ENCODE measurements at places on chromosomes 2 and 18.

- DNase-seq: no peak
Observed at GRCh38 chr18:79975985-79976680, 11.7 kb downstream of the HSBP1L1 start.

- DNase-seq: no peak
Observed at GRCh38 chr2:240501531-240501991, 56.2 kb downstream of the ANKMY1 start.

DNA sequence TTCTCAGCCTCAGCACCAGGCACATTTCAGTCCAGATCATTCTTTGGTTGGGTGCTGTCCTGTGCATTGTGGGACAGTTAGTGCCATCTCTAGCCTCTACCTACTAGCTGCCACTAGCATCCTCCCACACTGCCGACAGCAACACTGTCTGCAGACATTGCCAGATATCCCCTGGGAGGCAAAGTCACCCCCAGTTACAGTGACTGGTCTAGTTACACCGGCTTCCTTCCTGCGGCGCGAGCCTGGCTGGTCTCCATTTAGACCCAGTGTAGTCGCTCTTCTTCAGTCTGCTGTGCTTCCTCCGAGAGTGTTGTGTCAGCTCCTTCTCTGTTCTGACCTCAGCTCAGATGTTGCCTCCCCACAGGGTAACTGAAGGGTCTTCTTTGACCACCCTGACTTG, 283.1 kb downstream of the PHLPP1 start:
- DNase-seq: no peak

- DNase-seq: no peak
Observed at GRCh38 chr18:32711862-32712261, 61.0 kb downstream of the KLHL14 start.

- DNase-seq: peak; percentile 38
Observed at GRCh38 chr18:53375621-53376020, 848.8 kb downstream of the MBD2 start.

DNA sequence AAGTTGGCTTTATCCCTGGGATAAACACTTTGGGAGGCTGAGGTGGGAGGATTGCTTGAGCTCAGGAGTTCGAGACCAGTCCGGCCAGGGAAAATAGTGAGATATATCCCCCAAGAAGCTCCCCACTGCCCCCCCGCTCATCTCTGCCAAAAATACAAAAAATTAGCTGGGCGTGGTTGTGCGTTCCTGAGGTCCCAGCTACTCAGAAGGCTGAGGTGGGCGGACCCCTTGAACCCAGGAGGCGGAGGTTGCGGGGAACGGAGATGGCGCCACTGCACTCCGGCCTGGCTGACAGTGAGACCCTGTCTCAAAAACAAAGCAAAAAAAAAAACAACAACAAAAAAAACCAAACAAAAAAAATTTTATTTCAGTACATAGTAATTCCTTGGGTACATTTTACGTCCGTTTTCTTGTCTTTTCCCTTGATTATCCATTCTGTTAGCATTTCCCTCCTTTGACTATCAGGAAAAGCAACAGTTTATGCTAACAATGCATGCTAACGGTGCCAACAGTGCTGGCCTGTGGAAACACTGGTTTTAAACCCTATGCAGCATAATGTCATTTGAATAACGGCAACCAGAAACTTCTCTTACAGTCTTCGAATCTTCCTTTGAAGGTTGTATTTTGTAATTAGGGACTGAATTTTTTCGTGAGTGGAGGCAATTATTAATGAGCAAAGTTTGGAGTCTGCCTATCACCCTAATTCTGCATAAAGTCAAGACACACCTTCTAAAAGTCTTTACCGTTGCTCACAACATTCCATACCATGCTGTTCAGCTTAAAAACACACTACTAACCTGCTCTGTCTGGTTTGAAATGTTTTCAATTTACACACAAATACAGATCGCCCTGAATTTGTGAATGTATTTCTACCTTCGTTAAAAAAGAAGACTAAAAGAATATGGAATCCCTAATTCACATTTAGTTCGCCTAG, 721 bp upstream of the MIB1 start:
- peak; percentile 25 for DNase-seq

DNA sequence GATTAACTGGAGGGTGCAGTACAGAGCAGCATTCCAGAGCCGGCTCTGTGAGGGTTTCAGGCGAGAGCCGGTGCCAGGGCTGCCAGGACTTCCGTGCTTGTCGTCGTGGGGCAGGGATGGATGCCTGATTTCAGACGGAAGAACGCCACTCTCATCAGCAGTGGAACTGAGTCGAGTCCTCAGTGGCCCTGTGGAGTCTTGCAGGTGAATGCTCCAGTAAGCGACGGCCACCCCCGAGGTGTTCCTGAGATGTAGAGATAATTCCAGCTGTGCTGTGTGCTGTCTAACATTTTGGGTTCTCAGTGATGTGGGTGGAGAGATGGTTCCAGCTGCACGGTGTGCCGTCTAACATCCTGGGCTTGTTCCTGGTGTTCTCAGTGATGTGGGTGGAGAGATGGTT, 103.1 kb upstream of the ALKAL2 start:
- no peak for DNase-seq

- no peak for DNase-seq
Observed at GRCh38 chr2:218709908-218710307, 727 bp upstream of the TTLL4 start.

DNA sequence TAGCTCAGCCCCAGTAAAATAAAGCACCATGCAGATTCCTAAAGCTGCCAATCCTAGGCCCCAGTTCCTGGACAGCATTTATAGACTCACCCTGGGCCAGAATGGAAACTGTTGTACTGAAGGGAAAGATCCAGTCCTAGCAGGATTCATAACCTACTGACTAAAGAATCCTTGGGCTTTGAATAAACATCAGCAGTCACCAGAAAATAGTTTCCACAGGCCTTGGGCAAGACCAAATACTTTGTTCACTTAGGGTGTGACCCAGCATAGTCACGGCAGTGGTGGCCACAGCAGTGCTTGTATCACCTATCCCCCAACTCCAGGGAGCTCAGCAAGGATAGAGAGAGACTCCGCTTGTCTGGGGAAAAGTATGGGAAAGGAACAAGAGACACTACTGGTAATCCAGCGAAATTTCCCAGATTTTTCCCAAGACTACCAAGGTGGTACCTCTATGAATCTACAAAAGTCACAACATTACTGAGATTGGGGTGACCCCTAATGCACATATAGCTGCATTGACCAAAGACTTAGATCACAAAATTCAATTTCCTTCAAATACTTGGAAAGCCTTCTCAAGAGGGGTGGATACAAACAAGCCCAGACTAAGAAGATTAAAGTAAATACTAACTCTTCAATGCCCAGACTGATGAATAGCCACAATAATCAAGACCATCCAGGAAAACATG, 748.1 kb upstream of the LRATD1 start:
- no peak for DNase-seq

GRCh38 chr2:132615329-132616085, 54.5 kb downstream of the LYPD1 start:
- DNase-seq: no peak

- no peak for DNase-seq
Observed at GRCh38 chr2:150919901-150920300, 341.8 kb downstream of the RBM43 start.

DNA sequence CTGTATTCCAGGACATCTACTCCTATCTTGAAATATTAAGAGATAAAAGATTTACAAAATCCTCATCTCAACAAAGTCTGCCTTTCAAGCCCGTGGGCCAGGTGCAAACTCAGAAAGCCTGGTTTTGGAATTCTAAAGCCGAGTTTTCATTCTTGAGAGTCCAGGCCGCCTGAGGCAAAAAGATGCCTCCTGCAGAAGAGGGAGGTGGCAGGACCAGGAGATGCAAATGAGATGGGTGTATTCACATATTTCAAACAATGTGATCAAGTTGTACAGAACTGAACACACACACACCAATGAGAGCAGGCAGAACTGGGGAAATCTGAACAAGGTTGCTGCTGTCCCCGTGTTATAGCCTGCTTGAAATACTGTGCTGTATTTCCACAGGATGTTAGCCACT, 7.7 kb upstream of the HS6ST1 start:
- no peak for DNase-seq

- no peak for DNase-seq
Observed at GRCh38 chr2:226424971-226425370, 374.6 kb downstream of the IRS1 start.

- DNase-seq: no peak
Observed at GRCh38 chr2:111990856-111991255, 64.2 kb upstream of the TMEM87B start.

- DNase-seq: no peak
Observed at GRCh38 chr2:38145236-38145635, 69.3 kb upstream of the CYP1B1 start.

DNA sequence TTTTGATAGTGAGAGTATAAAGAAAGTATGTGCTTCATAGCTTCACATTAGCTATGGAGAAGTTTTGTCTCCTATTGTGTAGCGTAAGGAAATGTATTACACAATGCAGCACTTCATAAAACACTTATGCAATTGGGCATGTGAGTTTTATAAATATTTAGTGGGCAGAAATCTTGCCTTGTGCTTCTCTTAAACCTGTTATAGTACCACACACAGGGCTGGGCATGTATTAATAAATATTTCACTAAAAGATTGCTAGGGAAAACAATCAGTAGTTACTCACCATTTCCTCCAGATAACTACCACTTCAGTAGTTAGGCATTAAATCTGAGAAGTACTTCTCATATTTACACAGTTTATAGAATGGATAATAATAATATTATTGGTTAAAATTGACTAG, 1080.8 kb upstream of the PIK3C3 start:
- no peak for DNase-seq

GRCh38 chr2:200453142-200453852, 56.6 kb downstream of the KCTD18 start:
- no peak for DNase-seq

GRCh38 chr2:149219856-149220255, 110.5 kb upstream of the LYPD6 start:
- no peak for DNase-seq

DNA sequence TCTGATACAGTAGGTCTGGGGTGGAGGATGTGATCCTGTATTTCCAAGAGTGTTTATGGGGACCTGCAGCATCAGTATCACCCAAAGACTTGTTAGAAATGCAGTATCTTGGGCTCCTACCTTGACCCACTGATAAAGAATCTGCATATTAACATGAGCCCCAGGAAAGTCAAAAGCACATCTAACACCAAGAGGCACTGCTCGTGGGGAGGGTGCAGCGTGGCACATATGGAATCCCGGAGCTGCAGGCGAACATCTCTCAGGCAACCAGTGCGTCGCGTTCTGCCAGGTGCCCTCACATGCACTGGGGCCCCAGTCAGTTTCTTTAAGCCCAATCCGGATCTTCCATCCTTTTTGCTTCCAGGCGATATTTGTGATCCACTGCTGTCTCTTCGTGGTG, 41.3 kb upstream of the ASB18 start:
- DNase-seq: no peak

DNA sequence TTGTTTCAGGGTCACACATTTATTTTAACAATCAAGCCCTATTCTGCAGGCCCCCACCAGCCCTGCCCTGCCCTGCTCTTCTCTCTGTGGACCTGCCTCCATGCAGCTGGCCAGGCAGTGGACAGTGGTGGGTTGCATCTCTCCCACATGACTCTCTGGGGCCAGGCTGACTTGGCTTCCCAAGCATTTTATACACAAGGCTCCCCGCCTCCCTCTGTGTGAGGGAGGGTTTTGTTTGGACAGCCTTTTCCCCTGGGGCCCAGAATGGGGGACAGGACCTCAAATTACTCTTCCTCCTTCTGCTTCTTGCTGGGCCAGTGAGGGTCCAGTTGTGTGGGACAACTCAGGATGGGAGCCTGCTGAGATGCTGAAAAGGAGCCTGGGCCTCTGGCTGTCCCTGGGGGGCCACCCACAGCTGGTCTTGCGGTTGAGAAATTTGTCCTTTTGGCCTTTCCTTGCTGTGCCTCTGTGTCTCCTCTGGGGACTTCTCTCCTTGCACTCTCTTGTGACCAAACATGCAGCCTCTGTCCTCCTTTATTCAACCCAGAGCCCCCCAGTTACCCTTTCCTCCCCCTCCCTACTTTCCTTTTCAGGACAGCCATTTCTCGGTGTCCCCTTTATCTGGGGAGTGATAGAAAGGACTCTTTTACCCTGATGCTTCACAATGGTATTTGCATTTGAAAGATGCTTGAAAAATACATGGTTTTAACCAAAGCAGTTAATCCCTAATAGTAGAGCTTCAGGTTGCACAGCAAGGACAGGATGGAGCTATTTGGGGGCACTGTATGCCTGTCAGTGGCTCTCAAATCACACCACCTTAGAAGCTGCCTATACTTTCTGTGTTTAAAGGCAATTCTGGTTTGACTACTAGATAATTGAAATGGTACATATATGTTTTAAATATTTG, 151.1 kb downstream of the FHOD3 start:
- no peak for DNase-seq

DNA sequence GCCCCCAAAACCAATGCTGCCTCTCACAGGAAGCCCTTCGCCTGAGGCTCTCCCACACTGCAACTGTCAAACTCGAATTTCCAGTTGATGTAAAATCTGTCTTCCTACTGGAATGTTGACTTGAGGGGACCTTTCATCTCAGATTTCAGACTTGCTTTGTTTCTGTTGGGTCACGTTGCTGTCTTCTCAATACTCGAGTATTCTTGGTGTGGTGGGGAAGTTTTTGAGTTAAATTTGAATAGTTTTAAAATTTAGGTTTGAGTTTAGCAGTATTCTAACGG, 50.8 kb downstream of the AGAP1 start:
- DNase-seq: no peak

DNA sequence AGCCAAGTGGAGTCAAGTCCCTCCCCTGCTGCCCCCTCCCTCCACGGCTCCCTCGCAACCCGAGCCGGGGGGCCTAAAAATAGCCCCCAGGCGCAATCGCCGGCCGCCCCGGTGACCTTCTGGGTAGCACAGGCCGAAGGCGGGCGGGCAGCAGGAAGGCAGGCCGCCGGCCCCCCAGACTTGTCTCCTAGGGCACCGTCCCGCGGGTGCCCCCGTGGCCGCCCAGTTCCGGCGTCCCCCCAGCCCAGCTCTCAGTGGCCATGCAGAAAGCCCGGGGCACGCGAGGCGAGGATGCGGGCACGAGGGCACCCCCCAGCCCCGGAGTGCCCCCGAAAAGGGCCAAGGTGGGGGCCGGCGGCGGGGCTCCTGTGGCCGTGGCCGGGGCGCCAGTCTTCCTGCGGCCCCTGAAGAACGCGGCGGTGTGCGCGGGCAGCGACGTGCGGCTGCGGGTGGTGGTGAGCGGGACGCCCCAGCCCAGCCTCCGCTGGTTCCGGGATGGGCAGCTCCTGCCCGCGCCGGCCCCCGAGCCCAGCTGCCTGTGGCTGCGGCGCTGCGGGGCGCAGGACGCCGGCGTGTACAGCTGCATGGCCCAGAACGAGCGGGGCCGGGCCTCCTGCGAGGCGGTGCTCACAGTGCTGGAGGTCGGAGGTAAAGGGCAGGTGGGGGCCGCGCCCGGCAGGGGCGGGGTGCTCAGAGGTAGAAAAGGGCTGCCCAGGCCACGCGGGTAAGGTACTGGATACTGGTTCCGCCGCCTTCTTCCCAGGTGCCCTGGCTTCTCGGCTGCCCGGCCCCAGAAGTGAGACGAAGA, at the start of gene SPEG:
Gene SPEG, plus strand, starts transcription at position 126 of the 808 bp plus-strand sequence. Its CDS starts 135 bp downstream, at position 261.
- peak; percentile 57 for DNase-seq
